ENCODE measurements at places on chromosomes 16 and 17.

GRCh38 chr16:56436258-56436657 lies 10.9 kb upstream of the AMFR start:
- DNase-seq = no peak

- no peak for DNase-seq
Measured at GRCh38 chr17:57720386-57721035, 24.6 kb downstream of the CCDC182 start.

GRCh38 chr17:40457964-40458791 lies 14.9 kb downstream of the IGFBP4 start:
- no peak for DNase-seq

DNA sequence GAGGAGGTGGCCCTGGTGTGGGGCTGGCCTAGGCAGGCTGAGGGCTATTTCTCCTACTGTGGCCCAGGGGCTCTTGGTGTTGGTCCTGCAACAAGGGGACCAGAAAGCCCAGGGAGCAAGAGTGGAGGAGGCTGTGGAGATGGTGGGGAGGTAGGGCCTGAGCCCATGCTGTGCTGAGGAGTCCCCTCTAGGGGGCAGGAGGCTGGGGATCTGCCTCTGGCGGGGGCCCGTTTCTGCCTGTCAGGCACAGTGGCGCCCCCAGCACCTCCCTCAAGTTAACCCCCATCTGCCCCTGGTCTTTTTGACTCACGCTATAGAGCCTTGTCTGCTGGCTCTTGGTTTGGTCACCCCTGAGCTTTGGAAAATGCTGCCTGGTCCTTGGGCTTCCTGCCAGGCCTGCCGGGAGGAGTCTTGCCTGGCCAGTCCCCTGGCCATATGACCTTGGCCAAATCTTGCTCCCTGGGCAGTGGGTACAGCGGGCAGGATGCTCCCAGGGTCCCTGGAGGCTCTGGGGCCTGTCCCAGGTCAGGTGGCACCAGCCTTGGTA lies 5.9 kb downstream of the BAIAP2 start:
- DNase-seq = no peak

DNA sequence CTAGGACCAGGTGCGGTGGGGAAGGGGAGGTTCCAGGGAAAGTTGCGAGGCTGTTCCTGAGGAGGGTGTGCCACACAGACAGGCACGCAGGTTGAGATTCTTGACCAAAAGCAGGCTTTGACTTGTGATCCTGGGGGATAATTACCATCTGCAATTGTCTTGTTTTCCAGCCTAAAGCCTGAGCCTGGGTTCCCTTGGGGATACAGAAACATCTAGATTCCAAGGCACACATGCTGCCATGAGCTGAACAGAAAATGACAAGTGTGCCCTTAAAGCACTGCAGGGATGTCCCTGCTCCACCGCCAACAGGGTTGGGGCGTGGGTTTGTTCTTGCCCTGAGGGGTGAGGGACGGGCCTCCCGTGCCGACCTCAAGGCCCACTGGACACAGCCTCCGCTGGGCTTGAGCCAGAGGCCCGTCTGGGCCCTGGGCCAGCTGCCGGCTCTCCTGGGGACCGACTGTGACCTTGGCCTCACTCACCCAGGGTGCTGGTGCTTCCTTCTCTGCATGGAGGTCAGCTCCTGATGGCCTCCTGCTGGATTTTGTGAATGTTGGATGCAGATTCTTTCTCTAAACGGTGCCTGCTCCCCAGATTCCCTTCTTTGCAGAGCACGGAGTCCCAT lies 14.0 kb downstream of the CA5A start:
- DNase-seq = no peak

DNA sequence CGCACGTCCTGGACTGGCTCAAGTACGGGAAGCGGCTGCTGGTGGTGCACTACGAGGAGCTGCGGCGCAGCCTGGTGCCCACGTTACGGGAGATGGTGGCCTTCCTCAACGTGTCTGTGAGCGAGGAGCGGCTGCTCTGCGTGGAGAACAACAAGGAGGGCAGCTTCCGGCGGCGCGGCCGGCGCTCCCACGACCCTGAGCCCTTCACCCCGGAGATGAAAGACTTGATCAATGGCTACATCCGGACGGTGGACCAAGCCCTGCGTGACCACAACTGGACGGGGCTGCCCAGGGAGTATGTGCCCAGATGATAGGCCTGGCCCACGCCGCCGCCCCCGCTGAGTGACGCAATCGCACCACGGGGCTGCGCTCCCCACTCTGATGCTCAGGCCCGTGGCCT lies 50.2 kb downstream of the WSCD1 start:
- no peak for DNase-seq

DNA sequence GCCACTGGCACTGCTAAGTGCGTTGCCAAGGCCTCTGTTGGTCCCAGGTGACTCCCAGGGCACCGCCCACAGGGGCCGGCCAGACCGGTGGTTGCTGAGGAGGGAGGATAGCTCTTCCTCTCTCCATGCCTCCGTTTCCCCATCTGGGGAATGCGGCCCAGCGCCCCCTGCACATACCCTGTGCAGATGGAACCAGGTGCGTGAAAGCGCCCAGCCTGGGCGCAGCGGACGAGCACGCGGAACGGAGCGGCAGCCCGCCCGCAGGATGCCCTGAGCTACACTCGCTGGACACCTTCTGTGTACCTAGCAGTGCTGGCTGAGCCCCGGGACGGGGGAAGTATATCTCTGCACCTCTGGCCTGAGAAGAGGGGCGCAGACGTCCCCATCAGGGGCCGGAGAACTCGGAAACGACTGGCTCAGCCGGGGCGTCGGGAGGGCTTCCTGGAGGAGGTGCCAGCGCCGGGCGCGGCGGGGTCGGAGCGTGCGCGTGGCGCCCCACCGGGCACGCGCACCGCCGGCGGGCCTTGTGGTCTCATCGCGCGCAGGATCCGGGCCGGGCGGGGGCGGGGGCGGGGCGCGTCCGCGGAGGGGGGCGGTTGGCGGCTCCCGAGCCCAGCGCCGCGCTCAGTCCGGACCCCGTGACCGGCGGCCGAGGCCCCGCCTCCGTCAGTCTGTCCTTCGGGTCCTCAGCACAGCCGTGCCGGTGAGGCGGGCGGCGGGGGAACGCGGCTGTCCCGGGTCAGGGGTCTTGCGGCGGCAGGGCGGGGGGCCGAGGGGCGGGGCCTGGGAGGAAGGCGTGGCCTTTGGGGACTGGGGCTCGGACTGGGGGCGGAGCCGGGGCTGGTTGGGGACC lies at the start of the genes CCDC78 and HAGHL:
Gene CCDC78, minus strand, starts transcription at position 6 of the 853 bp plus-strand sequence. CDS start 76 bp downstream, outside the sequence.
Gene HAGHL, plus strand, starts transcription at position 669 of the 853 bp plus-strand sequence. CDS start 404 bp downstream, outside the sequence.
- no peak for DNase-seq

DNA sequence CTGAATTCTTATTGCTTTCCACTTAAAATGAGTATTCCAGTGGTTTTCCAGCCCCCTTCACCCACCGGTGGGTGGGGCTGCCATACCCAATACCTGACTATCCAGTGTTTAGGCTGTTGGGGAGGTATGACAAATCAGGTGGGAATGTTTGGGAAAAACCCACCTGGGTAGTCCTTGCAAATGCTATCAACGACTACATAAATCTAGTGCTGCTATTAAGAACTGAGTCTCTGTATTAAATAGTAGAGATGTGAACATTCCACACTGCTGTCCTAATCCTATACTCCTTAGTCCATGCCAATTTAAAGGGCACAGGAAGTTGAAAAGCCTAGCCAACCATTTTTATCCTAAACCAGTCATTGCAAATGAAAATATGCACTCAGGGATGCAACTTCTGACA lies 126.6 kb downstream of the AXIN2 start:
- no peak for DNase-seq

DNA sequence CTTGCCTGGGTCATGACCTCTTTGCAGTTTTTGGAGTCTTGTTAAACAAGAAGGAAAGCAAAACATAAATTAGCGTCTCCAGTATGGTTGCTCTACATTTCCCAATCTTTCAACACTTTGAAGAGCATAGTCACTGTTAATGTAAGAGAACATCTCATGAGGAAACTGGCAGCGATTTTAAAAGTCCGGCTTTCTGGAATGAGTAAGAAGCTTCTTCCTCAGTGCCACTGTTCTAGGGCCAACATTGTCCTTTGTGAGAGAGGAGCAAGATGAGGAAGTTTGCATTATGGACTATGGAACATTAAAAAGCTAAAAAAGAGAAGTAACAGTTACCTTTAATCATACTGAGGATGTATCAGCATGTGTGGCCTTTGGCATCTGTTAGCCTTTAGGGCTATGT lies 73.1 kb downstream of the WNT3 start:
- no peak for DNase-seq

GRCh38 chr17:75664099-75664549 lies 2.8 kb downstream of the RECQL5 start:
- no peak for DNase-seq

DNA sequence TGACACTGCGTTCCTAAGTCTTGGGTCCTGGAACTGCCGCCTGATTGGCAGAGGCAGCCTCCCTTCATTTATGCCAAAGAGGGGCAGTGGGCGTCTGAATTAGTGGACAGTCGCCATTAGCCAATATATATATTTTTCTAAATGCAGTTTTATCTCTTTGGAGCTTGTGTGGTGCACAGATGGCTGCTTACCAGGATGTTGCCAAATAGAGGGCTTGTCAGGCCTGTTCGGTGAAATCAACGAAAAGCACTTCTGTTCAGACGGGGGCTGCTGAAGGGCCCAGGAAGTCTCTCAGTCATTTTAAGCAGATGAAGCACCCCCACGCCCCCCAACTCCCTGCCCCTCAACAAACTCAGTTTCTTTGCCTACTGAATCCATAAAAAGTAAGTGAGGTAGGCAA lies 66.0 kb downstream of the RAP1GAP2 start:
- DNase-seq = no peak

GRCh38 chr16:72246423-72246822 lies 74.5 kb upstream of the PMFBP1 start:
- no peak for DNase-seq

- DNase-seq = no peak
Measured at GRCh38 chr16:14168146-14168545, 97.0 kb downstream of the MRTFB start.

DNA sequence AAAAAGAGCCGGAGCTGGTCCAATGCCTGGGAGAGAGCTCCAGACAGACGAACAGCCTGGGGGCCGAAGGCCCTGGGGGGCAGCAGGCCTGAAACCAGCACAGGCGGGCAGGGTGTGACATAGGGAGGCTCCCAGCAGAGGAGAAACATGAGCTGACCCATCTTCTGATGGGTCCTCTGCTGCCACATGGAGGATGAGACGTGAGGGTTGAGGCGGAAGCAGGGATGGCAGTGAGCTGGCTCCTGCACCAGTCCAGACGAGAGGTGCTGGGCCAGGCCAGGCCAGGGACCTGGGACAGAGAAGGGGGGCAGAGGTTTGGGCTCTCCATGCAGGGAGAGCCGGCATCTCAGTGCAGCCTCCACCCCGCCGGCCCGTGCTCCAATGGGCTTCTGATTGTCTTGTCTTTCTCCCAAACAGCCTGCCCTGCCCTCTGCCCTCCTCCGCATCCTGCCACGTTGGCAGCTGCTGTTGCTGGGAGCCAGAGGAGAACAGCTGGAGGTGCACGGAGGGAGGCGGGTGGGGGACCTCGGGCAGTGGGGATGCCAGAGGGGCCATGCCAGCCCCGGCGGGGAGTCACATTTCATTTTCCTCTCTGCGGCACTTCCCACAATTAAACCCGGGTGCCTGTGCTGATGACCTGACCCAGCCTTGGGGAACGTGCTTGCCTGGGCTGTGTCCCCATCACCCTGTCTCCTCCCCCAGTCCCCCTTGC lies 139.1 kb upstream of the GSE1 start:
- DNase-seq = no peak

DNA sequence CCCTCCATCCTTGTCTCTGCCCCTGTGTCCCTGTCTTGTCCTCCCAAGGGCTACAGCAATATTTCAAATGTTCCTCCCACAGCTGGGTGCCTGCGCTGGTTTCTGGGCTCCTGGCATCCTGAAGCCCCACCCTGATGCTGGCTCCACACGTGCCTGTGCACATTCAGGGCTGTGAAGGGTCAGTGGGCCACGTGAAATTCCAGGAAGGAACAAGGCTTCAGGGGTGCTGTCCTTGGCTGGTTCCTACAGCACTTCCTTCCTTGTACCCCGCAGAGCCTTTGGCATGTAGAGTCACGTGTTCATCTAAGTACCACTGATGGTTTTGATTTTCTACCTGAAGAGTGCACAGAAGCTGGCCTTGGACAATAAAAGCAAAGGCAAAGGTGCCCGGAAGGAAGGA lies 57.7 kb upstream of the NLK start:
- DNase-seq = no peak

DNA sequence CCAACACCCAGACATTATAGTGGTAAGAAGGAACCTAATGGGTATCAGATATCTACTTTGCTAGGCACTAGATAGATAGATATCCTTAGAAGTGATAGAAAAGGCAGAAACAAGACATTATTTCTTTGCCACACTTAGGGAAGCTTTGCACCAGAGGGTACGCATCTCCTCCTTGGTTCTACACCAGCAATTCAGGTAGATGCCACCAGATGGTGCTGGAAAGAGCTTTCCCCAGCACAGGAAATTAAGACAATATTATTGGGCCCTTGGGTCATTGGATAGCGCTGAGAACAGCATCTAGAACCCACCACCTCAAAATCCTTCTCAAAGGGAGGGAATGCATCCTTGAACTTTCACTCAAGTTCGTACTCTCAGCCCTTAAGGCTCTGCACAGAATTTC lies 173.8 kb upstream of the CCL2 start:
- DNase-seq = no peak

Data from brain microvascular endothelial cell (primary cell).